Chondrocyte (in vitro differentiated cells): ENCODE measurements at places on chromosomes 3 and 15. TPM values are rescaled to one million over a fixed set of nuclear protein-coding genes. Genes with fewer than 3 reads are reported as not detected.

FGF7 gene
- 1.1 TPM in 1 of 3 replicates, not detected in the others for total RNA-seq

TNNC1 gene
- 3.3 to 13.7 TPM (median 12.7 TPM) in 3 replicates for total RNA-seq

GOLGA8M gene
- 2.5 to 4.8 TPM (median 3.6 TPM) in 3 replicates for total RNA-seq

MASP1 gene
- total RNA-seq = 0.34 to 2.0 TPM (median 0.92 TPM) in 3 replicates

EPHB3 gene
- total RNA-seq = 7.2 to 11.6 TPM (median 7.5 TPM) in 3 replicates

TGM5 gene
- not detected in 3 replicates for total RNA-seq

ELP6 gene
- 28.8 to 42.9 TPM (median 30.2 TPM) in 3 replicates for total RNA-seq

STXBP5L gene
- total RNA-seq = not detected in 3 replicates

CD96 gene
- total RNA-seq = 0.17 to 0.27 TPM (median 0.23 TPM) in 3 replicates

ALS2CL gene
- 1.4 to 5.2 TPM (median 3.6 TPM) in 3 replicates for total RNA-seq

CCR9 gene
- total RNA-seq = not detected in 3 replicates

DNA sequence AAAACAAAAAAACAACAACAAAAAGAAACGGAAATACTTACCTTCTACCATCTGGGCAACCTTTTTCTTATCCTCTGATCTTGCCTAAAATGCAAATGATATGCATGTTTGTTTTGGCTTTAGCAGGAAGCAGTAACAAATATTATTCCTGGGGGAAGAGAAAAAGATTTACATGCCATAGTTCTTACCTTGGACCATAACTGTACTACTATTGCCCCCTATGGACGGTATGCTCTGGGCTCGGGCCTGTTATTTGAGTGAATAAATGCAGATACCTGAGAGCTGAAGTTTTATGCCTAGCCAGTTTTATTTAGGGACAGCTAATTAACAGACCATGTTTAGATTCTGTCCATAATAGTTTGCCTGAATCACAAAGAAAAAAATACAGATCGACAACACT is 12.6 kb upstream of the STARD5 start:
- DNase-seq = no peak
- no peaks in the 10 kb centered on the region for H3K27me3 ChIP-seq
- peaks cover 39% of the 10 kb centered on the region for H3K4me1 ChIP-seq
- H3K36me3 ChIP-seq = peaks cover 2% of the 10 kb centered on the region
- no peak overlapping the region for H3K4me3 ChIP-seq

DNA sequence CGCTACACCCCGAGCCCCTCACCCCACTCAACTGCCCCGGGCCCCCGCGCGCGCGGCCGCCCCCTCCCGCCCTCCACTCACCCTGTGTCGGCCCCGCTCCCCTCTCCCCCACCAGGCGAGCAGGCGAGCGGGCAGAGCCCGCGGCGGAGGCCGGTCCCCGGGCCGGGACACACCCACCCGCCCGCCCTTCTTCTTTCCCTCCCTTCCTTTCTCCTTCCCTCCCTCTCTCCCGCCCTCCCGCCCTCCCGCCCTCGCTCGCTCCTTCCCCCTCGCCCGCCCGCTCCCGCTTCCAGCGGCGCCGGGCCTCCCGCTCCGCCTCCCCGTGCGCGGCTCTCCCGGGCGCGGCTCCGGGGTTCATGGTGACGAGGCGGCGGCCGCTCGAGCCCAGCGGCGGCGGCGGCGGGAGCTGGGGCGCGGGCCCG is at the start of gene CTDSPL:
TSS of gene CTDSPL (plus strand) at position 261 of the 422 bp plus-strand sequence. CDS start 320 bp downstream, outside the sequence.
- H3K27me3 ChIP-seq = no peaks in the 10 kb centered on the region
- H3K4me3 ChIP-seq = peak within 1 kb of the TSS; percentile 89
- no peaks in the 10 kb centered on the region for H3K36me3 ChIP-seq
- H3K4me1 ChIP-seq = peaks cover 42% of the 10 kb centered on the region

- no peaks in the 10 kb centered on the region for H3K4me1 ChIP-seq
- peaks cover 2% of the 10 kb centered on the region for H3K27me3 ChIP-seq
- no peaks in the 10 kb centered on the region for H3K36me3 ChIP-seq
- no peak for DNase-seq
- H3K4me3 ChIP-seq = no peak overlapping the region
These were observed 380.0 kb upstream of the GOLIM4 start for GRCh38 chr3:168475704-168476103.

DNA sequence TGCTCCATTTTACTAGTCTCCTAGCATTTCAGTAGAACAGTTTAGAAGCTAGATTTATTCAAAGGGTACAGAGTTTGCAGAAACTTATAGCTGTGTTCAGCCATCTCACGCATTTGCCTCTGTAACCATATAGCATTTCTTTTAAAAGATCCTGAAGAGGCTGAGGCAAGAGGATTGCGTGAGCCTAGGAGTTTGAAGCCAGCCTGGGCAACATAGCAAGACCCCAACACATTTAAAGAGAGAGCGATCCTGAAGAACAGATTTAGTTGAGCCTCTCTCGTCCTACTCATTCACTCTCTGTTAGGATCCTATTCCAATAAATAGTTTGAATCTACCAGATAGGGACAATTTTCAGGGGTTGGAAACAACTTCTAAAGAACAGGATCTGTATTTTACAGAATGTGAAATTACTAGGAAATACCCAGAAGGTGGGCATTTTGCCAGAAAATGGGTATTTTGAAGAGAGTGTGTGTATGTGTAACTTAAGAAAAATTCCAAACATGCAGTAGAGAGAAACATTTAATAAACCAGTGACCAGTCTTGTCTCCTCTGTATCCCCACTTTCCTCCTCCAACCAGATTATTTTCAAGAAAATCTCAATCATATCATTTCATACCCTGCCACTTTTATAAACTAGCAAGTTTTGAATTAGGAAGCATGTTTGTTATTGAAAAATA is 4.5 kb downstream of the EIF3J start:
- H3K27ac ChIP-seq = peak overlapping the region; percentile 97
- peaks cover 4% of the 10 kb centered on the region for H3K36me3 ChIP-seq
- peak overlapping the region; percentile 50 for H3K4me3 ChIP-seq
- no peaks in the 10 kb centered on the region for H3K27me3 ChIP-seq
- H3K4me1 ChIP-seq = peaks cover 64% of the 10 kb centered on the region
- no peak for DNase-seq

GRCh38 chr3:12929801-12930200 is 88.4 kb upstream of the RPL32 start:
- H3K27ac ChIP-seq = no peak overlapping the region
- peaks cover 11% of the 10 kb centered on the region for H3K4me1 ChIP-seq
- no peak for DNase-seq
- H3K27me3 ChIP-seq = no peaks in the 10 kb centered on the region
- no peak overlapping the region for H3K4me3 ChIP-seq

- no peaks in the 10 kb centered on the region for H3K27me3 ChIP-seq
- DNase-seq = no peak
- no peak overlapping the region for H3K27ac ChIP-seq
- H3K4me3 ChIP-seq = no peak overlapping the region
- peaks cover 18% of the 10 kb centered on the region for H3K4me1 ChIP-seq
These were observed 98.4 kb upstream of the BCL6 start for GRCh38 chr3:187843654-187844053.

GRCh38 chr3:57065588-57065987 is 5.1 kb downstream of the SPATA12 start:
- DNase-seq = no peak
- H3K4me3 ChIP-seq = no peak overlapping the region
- H3K27me3 ChIP-seq = no peaks in the 10 kb centered on the region
- H3K27ac ChIP-seq = no peak overlapping the region

DNA sequence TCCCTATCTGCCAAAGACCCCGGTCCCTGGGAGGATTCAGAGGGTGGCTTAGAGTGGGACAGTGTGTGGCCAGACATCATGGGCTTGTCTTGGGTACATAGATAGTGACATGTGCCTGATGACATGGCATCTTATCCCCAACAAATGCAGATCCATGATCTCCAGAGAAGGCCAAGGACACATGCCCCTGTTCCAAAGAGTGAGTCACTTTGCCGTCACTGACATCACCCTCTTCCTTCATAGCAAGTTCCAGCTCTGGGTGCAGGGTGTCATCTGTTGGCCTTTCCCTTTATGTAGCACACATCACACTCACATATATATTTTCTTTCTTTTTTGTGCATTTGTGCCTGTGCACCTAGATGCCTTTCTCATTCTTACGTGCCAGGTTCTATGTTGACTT is 350.5 kb downstream of the LRTM1 start:
- no peak for DNase-seq
- H3K4me3 ChIP-seq = no peak overlapping the region
- H3K36me3 ChIP-seq = no peaks in the 10 kb centered on the region
- peaks cover 6% of the 10 kb centered on the region for H3K27me3 ChIP-seq
- no peaks in the 10 kb centered on the region for H3K4me1 ChIP-seq
- no peak overlapping the region for H3K27ac ChIP-seq

- peaks cover 31% of the 10 kb centered on the region for H3K36me3 ChIP-seq
- no peaks in the 10 kb centered on the region for H3K4me1 ChIP-seq
- no peak overlapping the region for H3K4me3 ChIP-seq
These were observed 13.5 kb downstream of the PLCD1 start for GRCh38 chr3:38015984-38016383.

GRCh38 chr3:49244581-49245205 is 32.3 kb downstream of the C3orf62 start:
- no peak overlapping the region for H3K4me3 ChIP-seq
- H3K27ac ChIP-seq = no peak overlapping the region
- no peaks in the 10 kb centered on the region for H3K36me3 ChIP-seq
- no peak for DNase-seq
- no peaks in the 10 kb centered on the region for H3K4me1 ChIP-seq
- peaks cover 2% of the 10 kb centered on the region for H3K27me3 ChIP-seq

DNA sequence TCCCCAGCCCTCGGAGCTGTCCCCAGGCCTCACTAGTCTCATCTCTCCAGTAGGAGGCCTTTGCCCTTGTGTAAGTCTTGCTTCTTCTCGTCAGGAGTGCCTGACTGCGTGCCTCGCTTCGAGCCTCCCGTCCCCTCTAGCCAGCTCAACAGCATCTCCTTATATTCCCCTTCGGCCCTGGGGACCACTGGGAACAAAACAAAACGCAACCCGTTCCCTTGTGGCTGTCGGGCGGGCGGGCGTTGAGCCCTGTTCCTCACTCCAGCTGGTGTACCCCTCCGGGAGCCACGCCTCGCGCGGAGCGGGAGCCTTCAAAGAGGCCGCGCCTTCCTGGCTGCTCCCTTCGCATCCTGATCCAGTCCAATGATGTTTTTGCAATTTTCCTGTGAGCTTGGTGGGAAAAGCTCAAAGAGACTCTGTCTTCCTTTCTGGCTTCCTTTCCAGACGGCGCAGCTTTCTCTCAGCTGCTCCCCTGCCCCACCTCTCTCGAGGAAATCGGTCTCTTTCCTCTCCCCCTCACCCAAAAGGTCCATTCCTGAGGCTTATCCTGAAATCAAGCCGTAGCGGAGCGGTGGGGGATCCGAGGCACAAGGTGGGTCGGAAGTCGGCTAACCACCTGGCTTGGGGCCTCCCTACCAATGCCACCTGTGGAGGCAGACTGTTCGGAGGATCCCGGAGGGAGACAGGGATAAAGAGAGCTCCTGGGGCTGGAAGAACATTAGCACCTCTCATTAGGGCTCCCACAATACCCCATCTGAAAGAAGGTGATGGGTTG is 33.4 kb upstream of the SRP14 start:
- H3K27me3 ChIP-seq = no peaks in the 10 kb centered on the region
- no peaks in the 10 kb centered on the region for H3K36me3 ChIP-seq
- H3K27ac ChIP-seq = no peak overlapping the region
- peak; percentile 88 for DNase-seq
- peaks cover 24% of the 10 kb centered on the region for H3K4me1 ChIP-seq

GRCh38 chr15:90881181-90881977 is 2.9 kb upstream of the FES start:
- H3K4me1 ChIP-seq = peaks cover 16% of the 10 kb centered on the region
- H3K4me3 ChIP-seq = no peak overlapping the region
- peak; percentile 94 for DNase-seq

- no peak for DNase-seq
- H3K27ac ChIP-seq = no peak overlapping the region
- peaks cover 32% of the 10 kb centered on the region for H3K4me1 ChIP-seq
These were observed 57.9 kb downstream of the RLBP1 start for GRCh38 chr15:89163271-89164055.

DNA sequence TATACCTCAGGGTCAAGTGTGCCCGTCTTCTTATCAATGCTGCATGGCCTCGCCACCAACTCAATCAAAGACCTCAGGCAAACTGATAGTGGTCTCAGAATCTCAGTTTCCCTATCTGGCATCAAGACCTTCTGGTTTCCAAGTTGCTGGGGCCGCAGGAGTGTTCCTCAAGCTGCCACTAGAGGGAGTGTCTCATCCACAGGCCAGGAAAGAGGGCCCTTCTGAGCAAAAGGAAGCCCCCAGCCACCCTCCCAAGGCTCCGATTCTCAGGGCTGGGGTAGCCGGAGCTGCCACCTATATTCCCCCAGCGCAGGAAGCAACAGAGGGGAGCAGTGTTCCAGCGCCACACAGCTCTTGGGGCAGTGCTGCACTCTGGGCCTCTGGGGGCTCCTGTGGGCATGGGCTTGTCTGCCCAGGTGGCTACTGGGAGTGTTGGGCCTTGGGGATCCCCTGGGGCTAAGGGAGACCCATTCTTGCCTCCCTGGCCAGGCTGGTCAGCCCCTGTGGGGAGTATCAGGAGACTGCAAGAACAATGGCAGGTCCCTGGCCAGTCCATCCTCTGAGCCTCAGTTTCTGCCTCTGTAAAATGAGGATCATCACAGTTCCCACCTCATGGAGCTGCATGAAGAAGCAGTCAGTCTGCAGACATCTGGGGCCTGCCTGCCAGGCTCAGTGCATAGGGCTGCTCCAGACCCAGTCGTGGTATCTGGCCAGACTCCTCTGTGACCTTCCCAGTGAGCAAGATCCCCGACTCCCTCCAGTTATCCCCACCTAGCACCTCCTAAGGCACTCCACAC is 23.4 kb upstream of the SEC13 start:
- no peak overlapping the region for H3K4me3 ChIP-seq
- no peaks in the 10 kb centered on the region for H3K4me1 ChIP-seq
- H3K36me3 ChIP-seq = no peaks in the 10 kb centered on the region
- DNase-seq = no peak
- peaks cover 19% of the 10 kb centered on the region for H3K27me3 ChIP-seq

DNA sequence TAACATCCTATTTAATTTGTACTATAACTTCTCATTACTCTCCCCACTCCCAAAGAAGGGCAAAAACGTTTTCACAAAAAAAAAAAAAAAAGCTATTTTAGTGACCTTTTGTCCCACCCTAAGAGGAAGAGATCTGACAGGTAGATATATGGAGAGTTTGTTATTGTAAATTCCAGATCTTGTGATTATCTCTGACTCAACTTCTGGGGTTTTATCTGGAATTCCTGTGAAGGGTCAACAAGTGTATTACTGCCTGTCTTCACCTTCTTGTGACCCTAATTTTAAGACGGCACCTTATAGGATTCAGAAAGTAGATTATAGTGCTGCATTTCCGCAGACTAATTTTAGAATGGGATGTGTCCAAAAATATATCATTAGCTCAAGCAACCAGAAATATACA is 205.9 kb upstream of the CDIN1 start:
- no peak for DNase-seq
- H3K4me3 ChIP-seq = no peak overlapping the region
- H3K27me3 ChIP-seq = no peaks in the 10 kb centered on the region
- H3K27ac ChIP-seq = no peak overlapping the region
- no peaks in the 10 kb centered on the region for H3K36me3 ChIP-seq
- H3K4me1 ChIP-seq = peaks cover 10% of the 10 kb centered on the region

- no peak overlapping the region for H3K4me3 ChIP-seq
- no peak overlapping the region for H3K27ac ChIP-seq
- no peaks in the 10 kb centered on the region for H3K36me3 ChIP-seq
- no peaks in the 10 kb centered on the region for H3K4me1 ChIP-seq
These were observed 14.8 kb downstream of the CHCHD6 start for GRCh38 chr3:126718561-126719445.
